ENCODE measurements at places on chromosomes 12 and 14.

DNA sequence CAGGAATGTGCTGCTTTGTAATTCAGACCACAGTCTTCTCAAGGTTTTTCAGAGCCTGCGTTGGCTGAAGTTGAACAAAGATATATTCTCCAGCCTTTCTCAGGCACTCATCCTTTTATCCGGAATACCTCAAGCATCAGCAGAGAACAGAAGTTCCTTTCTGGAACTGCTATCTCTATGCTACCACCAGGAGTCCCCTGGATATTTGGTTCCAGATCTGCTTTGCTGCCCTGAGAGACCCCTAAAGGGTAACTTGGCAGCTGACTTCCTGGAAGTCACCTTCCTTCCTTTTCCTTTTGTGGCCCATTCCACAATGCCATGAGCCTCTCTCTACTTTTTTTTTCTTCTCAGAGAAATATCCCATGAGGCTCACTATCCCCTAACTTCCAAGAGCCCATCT is 188.2 kb downstream of the PLCZ1 start:
- DNase-seq: no peak

DNA sequence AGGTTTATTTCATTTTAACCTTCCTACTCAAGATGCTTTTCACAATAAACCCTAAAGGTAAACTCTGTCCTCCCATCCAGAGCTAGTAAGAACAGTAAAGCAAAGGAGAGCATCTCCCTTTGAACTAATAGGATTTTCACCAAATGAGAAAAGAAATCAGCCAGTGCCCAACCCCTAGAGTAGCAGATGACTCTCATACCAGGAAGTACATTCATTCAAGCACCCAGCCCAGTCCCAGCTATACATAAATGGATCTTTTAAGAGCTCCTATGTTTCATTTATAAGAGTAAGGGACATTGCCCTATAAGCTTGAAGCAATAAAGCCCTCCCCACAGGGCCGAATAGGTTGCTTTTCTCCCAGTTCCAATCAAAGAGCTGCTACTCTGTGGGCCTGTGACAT is 7.6 kb downstream of the BAZ2A start:
- no peak for DNase-seq

- no peak for DNase-seq
These were observed 32.5 kb downstream of the DAO start for GRCh38 chr12:108912361-108912760.

- DNase-seq: no peak
These were observed 209.0 kb upstream of the FBXO33 start for GRCh38 chr14:39641224-39641623.
